ENCODE measurements at places on chromosomes 11 and 22. TPM values are rescaled to one million over a fixed set of nuclear protein-coding genes. Genes with fewer than 3 reads are reported as not detected.

- peaks cover 12% of the 10 kb centered on the region for H3K27me3 ChIP-seq
- H3K36me3 ChIP-seq = no peaks in the 10 kb centered on the region
- no peak for DNase-seq
- H3K27ac ChIP-seq = no peak overlapping the region
These were observed 38.1 kb upstream of the LDLRAD3 start for GRCh38 chr11:35905646-35906276.

TTC36 gene
- 0.66 TPM for total RNA-seq

MRPL49 gene
- total RNA-seq = 42.0 TPM

- peaks cover 52% of the 10 kb centered on the region for H3K36me3 ChIP-seq
- no peaks in the 10 kb centered on the region for H3K27me3 ChIP-seq
- H3K4me3 ChIP-seq = no peak overlapping the region
- peaks cover 2% of the 10 kb centered on the region for H3K4me1 ChIP-seq
- no peak overlapping the region for H3K27ac ChIP-seq
- no peak for DNase-seq
These were observed 91.1 kb downstream of the DEPDC5 start for GRCh38 chr22:31844941-31845340.

DLG2 gene
- 2.1 TPM for total RNA-seq

All from activated CD8-positive, alpha-beta memory T cell treated with anti-CD3 and anti-CD28 coated beads, Interleukin-2, amount 10 ng/mL, durations not matched to agents 7 days and 5 days (primary cell).